T-helper 2 cell (primary cell): ENCODE measurements at places on chromosomes 7 and 10.

DNA sequence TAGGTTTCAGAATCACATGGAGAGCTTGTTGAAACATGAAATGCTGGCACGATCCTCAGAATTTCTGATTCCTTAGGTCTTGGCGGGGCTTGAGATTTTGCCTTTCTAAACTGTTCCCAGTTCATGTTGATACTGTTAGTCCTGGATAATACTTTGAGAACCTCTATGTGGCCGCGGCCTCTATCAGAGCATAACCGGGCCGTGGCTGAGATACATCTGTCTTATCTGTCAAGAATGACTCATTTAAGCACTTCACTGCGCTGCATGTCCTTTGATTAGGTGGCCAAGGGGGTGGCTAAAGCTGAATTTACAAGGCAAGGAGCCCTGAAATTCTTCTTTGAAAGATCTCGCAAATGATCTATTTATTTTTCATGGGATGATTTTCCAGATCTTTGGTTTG is 66.9 kb downstream of the GALNT17 start:
- no peak for DNase-seq

- no peak for DNase-seq
Observed at GRCh38 chr7:81180573-81180972, 261.7 kb upstream of the SEMA3C start.

DNA sequence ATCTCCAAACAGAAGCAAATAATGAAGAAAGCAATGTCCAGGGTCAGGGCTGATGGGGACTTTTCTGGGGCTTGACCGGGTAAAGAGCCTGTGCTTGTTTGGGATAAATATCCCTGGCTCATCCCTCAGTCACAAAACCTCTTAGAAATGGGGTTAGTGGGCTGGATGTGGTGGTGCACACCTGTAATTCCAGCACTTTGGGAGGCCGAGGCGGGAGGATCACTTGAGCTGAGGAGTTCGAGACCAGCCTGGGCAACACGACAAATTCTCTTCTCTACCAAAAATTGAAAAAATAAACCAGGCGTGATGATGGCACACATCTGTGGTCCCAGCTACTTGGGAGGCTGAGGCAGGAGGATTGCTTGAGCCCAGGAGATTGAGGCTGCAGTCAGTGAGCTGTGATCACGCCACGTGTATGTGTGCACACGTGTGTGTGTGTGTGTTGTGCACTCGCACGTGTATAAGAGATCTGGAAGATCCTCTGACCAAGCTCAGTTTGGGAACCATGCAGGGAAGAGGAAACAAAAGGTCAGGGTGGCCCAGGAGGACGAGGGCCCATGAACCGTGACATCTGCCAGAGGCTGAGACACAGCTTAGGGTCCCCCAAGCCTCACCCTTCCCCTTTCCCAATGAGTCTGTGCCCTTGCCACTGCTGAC is 258.6 kb downstream of the TEX36 start:
- no peak for DNase-seq

DNA sequence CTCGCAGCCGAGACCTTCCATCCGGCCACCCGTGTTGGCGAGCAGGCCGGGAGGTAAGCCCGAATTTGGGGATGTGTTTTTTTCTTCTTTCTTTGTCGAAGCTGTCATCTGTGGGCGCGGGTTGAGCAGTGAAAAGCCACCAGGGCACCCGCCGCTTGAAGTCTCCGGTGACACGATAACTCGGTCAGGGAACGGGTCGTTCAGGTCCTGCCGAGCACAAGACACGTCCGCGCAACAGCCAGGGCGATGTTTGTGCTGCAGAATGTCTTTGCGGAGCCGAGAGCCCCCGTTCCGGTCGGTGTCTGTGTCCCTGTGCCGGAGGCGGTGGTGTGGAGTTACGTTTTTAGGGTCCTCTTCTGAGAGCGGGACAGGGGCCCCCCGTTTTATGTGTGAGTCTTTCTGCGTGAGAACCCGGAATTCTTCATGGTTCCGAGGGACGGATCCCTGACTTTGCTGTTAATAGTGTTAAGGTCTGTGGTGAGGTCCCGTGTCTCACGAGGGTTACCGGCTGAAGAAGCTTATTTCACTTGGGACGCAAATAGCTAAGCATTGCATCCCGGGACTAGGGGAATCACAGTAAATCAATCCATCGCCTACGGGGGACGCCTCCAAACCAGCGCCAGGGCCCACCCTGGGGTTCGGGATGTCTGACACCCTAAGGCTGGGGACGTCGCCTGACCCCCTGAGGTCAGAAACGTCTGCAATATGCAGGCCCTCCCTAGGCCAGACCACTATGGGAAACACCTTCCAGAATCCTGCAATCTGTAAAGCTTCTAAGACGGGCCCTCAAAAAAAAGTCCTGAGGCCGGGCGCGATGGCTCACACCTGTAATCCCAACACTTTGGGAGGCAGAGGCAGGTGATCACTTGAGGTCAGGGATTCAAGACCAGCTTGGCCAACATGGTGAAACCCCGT is 99.5 kb downstream of the ELFN1 start:
- DNase-seq: no peak

DNA sequence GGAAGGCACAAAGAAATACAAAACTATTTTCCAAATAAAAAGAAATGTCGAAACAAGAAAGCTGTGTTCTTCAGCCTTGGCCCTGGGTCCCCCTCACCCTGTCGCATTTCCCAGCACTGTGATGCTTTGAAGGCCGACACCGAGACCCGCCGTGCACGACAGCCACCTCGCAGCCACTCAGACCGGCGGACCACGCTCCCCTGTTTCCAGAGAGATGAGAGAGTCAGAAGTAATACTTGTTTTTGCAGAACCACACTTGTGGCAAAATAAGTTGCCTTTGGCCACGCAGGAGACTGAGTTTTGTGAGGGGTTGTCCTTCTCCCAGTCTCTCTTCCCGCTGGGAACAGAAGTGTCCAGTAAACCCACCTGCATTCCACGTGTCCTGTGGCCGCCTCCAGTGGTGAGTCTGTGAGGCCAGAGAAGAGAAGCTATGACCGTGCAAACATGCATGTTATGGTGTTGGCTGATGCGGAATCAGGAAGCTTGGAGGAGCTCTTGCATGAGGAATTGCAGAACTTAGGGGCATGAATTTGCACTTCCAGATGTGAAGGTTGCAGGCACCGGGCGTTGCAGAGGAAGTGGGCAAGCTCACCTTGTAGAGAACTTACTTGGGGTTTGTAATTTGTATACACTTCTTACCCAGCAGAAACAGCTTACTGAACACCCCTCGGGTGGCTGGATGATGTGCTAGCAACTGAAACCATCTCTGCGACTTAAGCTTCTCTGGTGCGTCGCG is 194.5 kb downstream of the EBF3 start:
- no peak for DNase-seq

DNA sequence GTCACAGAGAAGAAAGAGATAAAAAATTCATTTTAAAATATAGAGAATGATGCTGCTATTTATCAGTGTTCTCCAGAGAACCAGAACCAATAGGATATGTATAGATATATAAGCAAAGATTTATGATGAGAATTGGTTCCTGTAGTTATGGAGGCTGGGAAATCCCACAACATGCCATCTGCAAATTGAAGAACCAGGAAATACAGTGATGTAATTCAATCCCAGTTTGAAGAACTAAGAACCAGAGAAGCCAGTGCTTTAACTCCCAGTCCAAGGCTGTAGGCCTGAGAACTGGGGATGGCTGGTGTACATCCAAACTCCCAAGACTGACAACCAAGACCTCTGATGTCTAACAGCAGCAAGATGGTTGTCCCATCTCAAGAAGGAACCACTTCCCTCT is 192.9 kb upstream of the PLXDC2 start:
- DNase-seq: no peak

- DNase-seq: no peak
Observed at GRCh38 chr10:30455816-30456215, 21.8 kb downstream of the MAP3K8 start.

GRCh38 chr10:132169766-132170560 is 16.8 kb upstream of the DPYSL4 start:
- no peak for DNase-seq

DNA sequence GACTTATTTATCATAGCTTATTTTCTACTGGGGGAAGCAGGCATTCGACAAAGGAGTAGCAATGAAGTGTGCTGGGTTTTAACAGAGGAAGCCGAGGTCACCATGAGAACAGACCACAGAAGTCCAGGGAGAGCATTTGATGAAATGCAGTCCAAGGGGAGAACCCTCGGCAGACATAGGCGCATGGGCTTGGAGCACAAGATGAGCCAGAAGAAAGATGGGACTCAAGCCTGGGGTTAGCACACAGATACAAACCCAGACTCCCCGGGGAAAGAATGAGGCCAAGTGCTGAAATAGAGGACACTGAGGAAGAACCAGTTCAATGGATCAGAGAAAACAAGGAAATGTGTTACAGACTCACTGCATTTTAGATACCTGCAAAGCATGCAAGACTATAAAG is 209.5 kb downstream of the FAM107B start:
- no peak for DNase-seq
